ENCODE measurements at places on chromosomes 2 and 18.

- no peak for DNase-seq
Measured at GRCh38 chr18:27226556-27227075, 41.5 kb upstream of the CHST9 start.

GRCh38 chr2:50395605-50396297 is 636.2 kb downstream of the NRXN1 start:
- no peak for DNase-seq

DNA sequence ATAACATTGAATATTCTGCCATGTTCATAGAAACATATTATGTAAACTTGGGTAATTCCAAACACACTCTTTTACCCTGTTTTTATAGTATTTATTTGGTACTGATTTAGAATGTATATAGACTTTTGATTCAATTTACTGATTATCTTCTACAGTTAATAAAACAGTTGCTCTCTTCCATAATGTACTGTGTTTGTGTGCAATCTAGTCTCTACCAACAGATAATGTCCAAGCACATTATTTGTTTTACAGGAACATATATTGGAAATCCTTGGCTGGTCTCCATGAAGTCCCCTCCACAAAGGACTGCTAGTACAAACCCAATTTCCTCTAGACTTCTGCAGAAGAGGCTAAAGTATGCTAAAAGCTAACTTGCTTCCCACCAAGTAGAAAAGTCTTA is 386.6 kb downstream of the RND3 start:
- DNase-seq: no peak

DNA sequence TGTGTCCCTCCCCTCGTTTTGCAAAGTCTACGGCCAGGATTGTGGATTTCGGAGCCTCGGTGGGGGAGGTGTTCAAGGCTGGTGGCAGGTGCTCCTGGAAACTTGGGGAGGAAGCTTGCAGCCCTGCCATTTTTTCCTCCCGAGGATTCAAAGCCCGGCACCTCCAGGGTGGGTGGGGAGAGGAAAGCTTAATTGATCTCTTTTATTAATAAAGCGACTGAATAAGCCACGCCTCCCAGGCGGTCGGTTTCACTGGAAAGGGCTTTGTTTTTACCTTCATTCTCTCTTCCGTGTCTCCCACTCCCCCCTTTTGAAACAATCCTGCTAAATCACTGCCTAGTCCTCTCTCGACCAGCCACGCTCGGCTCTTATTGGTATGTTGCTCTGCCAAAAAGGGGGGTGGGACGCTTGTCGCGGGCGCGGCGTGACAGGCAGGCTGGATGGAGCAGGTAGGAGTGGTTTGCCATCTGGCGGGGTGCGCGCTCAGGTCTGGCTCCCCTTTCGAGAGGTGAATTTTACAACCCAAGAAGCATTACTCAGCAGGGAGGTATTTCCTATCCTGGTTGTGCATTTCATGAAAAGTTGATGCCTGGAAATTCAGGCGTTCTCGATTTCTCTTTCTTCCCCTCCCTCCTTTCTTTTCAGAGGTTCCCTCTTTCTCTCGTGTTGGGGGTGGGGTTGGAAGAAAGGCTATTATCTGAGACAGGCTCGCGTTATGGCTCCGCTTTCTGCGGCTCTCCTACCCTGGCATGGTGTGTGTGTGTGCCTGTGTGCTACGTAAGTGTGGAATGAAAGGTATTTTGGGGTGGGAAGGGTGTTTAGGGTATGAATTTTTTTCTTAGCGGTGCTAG is 1.4 kb downstream of the NEDD4L start:
- no peak for DNase-seq

- peak; percentile 72 for DNase-seq
Measured at GRCh38 chr2:227033471-227034148, 130.4 kb downstream of the COL4A4 start.

- DNase-seq: no peak
Measured at GRCh38 chr2:166011660-166012059, 58.1 kb upstream of the TTC21B start.

DNA sequence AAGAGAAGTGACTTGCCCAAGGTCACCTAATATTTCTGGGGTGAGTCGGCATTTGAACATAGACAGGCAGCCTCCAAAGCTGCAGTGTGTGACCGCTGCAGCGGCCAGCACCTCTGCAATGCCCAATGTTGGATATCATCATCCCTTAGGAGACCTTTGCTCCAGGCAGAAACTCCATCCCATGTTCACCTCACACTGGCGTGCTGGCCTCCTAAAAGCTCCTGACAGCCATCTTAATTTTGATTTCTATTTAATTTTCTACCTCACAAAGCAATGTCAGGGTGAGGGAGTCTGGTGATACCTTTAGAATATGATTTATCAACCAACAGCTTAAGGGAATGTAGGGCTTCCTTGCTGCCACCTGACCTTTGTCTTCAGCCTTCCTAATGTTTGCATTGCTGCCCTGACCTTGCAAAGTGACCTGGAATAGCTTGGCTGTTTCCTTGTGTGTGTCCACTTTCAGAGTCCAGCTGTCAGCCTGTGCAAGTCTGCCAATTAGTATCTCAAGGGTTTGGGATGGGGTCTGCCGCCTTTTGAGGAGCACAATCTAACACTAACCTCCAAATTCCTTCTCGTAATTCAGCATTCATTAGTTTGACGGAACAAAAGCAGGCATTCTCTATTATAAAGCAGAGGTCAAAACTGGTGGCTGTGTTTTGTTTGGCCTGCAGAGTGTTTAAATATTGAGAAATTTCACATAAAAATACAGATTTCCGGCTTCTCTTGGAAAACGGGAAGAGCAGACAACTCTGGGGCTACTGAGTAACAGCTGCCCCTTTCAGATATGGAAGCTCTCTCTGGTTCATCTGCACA is 127.6 kb downstream of the PLEKHM3 start:
- no peak for DNase-seq

DNA sequence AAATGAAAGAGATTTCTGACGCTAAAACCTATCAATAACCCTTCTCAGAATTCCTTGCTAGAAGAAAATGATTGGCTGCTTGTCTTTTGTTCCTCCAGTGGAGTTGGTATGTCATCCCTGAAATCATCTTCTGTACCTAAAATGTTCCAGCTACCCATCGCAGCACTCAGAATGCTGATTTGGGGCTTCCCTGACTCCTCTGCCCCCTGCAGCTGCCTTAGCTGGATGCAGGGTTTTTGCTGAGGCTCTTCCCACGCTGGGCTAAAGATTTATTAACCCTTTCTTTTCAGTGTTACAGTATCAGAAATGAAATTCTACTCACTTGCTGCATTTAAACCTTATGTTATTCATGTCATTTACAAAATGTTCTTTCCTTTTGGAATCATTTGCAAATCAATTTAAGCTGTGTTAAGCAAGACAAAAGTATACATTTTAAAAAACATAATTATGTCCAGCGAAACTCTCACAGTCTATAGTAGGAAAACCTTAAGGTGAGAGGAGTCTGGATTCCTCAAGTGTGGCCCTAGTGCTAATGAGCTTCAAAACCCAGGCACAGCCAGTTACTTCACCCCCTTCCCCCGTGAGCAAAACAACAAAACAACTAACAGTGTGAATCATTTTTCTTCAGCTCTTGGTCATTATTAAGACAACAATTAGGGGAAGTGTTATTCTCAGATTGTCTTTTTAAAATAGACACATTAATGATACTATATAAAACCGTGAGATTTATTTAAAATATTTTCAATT is 32.8 kb downstream of the PKP4 start:
- peak; percentile 27 for DNase-seq

Data from HEK293T (cell line).